ENCODE measurements at places on chromosomes 16 and 17.

DNA sequence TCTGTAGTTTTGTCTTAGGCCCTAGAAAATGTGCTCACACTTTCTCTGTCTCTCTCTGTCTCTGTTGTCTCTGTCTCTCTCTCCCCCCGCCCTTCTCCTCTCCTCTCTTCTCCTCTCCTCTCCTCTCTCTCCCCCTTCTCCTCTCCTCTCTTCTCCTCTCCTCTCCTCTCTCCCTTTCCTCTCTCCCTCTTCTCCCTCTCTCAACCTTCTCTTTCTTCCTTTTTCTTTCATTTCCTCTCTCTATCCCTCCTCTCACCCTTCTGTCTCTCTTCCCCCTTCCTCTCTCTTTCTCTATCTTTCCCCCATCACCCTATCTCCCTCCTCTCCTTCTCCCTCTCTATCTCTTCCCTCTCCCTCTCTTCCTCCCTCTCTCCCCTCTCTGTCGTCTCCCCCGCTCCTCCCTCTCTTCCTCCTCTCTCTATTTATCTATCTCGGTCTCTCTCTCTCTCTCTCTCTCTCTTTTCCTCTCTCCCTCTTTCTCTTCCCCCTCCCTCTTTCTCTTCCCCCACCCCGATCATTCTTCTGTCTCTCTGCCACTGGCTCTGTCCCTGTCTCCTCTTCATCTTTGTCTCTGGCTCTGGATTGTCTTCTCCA, 107.2 kb upstream of the C16orf82 start:
- DNase-seq = no peak

- DNase-seq = no peak
Observed at GRCh38 chr16:57517397-57518367, 18.7 kb downstream of the CCDC102A start.

DNA sequence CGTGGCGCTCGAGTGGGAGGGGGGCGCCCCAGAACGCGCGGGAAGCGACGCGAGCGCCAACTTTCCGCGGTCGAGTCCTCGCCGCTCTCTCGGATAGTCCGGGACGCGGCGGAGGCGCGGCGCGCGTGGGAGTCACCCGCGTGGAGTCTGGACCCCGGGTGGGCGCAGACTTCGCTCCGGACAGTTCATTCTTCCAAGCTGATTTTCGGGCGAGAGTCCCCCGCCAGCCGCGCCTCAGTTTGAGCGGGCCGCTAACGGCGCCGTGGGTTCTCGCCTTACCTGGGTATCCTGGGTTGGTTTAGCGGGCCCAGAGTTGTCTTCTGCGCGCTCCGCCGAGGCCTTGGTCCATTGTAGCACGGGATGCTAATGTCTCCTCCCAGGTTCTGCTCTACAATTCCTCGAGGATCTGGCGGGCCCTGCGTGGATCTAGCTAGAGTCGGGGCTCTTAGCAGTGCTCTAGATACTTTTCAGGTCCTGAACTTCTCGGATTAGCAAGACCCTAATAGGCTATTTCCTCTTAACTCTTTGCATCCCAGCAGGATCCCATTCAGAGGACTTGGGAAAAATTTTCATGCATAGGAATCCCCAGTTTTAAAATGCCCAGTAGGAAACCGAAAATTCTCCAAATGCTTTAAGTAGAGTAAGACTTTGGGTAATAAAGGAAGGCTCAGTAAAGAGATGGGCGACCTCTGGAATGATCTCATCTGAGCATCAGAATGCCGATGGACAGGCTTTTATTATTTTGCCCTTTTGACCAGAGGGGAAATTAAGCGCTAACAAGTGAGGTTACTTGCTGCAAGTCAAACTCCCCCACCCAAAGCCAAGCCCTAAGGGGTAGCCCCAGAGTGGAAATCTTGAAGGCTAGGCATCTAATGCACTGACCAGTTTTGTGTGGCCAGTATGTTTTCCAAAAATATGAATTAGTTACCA, 537 bp upstream of the GJC1 start:
- DNase-seq = no peak

GRCh38 chr17:48753794-48754499, 25.4 kb upstream of the HOXB13 start:
- no peak for DNase-seq

DNA sequence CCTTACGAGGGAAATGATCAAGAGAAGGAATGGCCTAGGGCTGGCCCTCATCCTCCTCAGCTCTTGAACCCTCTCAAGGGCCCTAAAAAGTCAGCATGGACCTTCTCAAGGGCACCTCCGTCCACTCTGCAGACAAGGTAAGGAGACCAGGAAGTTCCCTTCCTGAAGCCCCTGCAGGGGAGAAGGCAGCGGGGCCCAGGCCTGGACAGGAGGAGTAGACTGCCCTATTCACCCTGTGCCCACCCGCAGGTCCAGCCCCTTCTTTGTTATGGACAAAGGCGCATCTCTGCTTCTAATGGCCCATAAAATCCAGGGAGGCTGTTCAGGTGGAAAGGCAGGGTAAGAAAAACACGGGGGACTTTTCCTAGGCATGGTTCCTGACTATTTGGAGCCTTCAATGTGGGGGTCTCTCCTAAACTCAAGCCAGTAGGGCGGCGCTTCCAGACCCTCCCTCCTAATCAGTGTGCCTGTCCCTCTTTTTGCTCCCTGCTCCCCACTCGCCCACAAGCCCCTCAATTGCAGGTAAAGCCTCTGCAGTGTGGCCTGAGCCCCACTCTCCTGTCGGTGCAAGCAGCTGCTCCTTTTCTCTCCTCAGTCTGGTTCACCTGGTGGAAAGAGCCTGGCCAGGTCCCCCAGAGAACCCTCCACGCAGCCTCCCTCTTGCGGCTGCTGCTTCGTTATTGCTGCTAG, 28.2 kb downstream of the AXIN2 start:
- DNase-seq = no peak

DNA sequence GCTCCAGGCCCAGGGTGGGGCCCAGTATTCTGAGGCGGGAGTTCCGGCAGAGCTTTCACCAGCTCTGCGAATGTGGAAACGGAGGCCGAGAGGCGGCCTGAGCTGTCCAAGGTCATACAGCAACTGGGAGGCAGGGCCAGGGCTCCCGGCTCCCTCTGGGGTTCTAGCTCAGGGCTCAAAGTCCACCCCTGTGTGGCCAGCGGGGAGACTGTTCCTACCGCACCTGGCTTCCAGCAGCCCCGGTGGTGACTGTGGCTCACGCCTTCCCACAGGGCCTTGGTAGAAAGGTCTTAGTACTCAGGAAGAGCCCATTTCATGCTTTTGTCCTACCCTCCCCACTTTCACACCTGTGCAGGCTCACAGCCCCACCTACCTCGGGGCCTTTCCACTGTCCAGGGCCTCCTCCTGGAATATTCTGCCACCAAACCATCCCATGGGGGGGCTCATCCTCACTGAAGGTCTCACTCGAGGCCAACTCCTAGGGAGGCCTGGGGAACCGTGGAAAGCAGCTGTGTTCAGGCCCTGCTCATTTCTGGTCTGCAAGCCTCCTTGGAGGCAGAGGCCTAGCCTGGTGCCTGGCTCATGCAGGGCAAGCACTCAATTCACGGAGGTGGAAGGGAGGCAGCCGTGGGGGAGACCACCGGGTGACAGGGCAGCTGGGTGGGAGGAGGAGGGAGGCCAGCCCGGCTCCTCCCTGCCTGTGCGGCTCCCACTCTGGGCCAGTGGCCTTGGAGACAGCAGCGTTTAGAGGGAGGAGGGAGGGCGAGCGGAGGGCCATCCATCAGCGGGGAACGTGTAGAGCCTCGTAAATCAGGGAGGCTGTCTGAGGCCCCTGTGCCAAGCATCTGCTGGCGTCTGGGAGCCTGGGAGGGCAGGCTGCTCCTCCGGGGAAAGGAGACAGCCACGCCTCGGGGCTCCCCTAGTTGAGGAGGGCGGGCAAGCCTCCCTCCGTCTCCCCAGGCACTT, 12.7 kb upstream of the DOC2B start:
- DNase-seq = no peak

DNA sequence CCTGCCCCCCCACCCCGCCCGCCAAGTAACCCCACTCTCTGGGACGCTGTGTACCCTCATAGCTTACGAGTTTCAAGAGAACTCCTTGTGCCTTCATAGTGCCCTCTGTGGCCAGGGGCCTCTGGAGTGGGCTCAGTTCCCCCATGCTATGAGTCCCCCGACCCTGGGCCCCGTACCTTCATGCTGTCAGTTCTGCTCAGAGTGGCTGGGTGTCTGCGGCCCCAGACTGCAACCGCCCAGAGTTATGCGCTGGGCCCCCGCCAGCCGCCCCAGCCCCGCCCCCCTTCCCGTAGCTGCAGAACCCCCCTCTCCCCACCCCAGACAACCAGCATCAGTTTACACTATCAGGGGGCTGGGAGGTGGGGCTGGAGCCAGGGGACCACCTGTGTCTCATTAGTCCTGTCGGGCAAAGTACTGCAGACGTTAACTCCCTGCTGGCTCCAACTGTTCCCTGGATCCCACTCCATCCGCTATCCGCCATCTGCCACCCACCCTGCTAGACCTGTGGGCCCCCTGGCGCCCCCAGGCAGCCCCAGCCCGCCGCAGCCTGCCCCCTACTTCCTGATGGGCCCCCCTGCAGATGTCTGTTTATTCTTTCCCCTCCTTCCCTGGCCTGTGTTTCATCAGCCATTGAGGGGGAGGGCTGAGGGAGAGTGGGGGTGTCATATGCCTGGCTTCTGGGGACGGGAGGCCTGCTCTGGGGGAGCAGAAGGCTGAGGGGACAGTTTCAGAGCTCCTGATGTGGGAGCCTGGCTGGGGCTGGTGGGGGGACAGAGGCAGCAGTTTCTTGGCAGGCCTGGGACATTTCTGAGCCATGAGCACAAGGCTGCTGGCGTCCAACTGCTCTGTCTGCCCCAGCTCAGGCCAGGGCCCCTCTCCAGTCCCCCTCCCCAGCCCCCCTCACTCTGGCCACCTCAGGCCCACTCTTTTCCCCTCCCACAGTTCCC, at the start of gene MFAP4:
Gene MFAP4, minus strand, starts transcription at position 217 of the 947 bp plus-strand sequence. Its CDS starts 35 bp downstream, at position 182.
- peak; percentile 58 for DNase-seq

- DNase-seq = no peak
Observed at GRCh38 chr16:14105760-14106375, 34.7 kb downstream of the MRTFB start.

DNA sequence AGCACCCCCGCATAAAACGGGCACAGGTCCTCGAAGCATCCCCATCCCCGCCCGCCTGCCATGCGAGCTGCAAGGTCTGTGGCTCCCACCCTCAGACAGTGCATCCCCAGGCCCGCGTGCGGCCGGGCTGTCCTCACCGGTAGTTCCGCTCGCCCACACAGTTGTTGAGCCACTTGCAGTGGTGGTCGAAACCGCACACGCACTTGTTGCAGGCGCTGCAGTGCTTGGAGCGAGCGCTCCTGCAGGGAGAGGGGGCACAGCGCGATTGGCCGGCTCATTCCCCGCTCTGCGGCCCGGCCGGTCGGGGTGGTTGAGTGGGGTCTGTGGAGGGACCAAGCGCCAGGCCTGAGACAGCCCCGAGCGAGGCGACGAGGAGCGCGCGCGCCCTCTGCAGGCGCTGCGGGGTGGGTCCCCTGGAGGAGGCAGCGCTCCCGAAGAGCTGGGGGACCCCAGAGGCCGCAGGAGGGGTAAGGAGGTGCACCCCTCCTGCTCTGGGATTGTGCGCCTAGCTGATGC, 6.0 kb upstream of the TPPP3 start:
- DNase-seq = no peak

DNA sequence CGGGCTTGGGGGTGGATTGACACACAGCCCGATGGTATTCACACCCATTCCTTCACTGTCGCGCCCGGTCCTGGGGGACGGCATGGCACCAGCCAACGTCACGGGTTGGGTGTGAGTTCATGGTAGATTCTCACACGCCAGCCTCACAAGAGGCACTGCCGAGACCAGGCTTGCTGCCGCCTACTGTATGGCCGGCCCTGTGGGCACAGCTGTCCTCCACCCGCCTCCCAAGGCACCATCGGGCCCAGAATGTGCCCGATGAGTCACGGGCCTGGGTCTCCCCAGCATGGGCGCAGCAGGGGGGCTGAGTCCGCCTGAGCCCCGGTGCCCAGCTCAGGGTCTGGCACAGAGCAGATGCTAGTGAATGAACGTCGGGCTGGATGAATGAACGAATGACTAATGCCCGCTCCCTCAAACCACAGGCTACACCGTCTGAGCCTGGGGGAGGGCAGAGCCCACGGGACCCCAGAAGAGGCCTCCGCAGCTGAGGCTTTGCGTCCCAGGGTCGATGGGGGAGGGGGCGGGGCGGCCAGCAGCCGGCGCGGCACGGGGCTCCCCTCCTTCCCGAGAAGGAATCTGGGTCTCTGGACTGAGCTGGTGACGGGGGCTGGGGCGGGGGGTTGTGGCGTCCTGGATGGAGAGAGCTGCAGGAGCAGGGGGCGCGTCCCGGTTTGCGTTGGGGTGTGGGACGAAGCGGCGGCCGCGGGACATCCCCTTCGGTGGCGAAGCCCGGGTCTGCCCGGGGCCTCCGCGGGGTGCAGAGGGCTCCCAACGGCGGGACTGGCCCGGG, 829 bp downstream of the PITPNM3 start:
- no peak for DNase-seq

DNA sequence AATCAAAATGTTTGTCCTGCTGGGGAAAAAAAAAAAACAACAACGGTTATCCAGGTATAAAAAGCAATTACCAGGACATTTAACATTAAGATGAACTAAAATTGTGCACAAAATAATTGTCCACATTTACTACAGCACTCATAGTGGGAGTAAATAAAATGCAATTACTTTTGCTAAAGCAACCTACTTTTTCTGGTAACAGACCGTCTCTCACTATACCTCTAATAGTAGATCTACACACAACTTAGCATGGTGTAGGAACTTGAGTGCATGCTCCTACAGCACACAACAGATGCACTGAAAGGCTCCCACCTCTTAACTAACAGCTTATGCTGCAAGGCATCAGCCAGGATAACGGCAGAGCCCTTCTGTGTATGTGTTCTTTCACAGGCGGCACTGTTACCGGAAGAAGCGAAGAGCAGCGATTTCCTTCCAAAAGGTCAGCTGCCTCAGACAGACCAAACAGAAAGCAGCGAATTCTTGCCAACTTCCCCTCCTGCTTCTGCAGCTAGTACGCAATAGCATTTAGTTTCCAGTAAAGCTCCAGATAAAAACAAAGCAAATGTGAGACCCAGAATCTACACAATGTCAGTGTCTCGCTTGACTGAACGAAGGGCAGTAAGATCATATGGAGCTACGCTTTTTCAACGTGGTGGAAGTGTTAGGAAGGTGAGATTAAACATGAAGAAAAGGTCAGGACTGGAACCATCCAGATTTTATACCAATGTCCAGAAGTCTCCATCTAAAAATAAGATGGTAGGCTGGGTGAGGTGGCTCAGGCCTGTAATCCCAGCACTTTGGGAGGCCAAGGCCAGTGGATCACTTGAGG, 27.6 kb downstream of the STAT5B start:
- peak; percentile 77 for DNase-seq

DNA sequence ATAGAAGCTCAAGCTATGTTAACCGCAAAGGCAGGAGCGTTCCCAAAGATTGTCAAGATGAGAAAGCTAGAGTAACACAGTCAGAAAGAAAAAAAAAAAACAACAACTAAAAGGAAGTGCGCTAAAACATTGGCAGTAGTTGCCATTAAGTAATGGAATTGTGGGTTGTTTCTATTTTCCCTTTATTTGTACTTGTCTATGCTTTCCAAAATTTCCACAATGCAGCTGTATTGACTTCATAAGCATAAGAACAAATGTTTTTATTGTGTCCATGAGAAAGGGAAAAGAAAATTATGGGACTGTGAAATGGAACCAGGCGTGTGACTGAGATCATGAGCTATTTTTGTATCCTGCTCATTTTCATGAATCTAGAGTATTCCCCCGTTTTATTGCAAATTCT, 153.4 kb downstream of the TMEM114 start:
- DNase-seq = no peak

GRCh38 chr17:58786586-58787295, 31.1 kb downstream of the PPM1E start:
- no peak for DNase-seq

GRCh38 chr17:15231851-15232516, 33.1 kb downstream of the PMP22 start:
- no peak for DNase-seq

- DNase-seq = no peak
Observed at GRCh38 chr17:80691784-80692183, 147.1 kb downstream of the RPTOR start.

All from NCI-H1092 (cell line).